ENCODE measurements at places on chromosomes 2 and 18.

GRCh38 chr2:28035163-28035690, 144.7 kb downstream of the BABAM2 start:
- DNase-seq: no peak

DNA sequence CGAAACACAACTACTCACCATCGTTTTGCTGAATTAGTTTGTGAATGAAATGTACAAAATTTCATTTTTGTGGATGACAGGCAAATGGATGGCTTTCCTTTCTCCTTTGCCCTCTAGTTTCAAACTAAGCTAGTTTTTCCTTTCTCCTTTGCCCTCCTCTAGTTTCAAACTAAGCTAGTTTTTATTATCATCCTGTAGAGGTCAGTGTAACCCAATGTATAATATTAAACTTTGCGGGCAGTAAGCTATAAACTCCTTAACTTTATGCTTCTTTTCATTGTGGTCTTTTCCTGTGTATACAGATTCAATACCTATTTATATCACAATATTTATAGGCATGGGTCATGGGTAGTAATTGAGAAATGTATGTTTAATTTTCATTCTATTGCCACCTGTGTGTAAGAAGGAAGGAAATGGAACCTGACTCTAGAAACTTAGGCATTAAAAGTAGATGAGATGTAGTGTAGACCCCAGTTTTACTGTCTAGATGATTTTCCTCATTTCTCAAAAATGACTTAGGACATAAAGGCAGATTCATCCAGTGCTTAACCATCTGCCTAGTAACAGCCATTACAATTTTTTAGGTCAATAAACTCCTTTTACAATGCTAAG, 58.1 kb downstream of the MAP3K19 start:
- no peak for DNase-seq

DNA sequence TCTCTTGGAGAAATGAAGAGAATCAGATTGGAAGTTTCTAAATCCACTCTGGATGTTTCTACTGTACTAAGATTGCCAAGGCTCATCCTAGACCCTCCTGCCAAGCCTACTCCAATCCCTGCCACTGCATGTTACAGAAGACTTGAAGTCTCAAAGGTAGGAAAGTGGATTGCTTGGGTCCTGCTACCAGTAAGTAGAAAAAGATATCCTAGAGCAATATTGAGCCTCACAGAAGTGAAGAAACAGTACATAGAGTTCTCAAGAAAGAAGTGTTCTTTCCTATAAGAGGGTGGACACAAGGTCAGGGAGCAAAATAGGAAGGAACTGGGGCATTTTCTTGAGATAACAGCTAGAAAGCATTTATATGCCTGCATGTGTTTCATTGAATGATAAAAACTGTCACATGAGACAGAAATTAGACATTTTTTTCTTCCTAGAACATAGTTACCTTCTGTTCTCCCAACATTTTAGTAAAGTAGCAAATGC, 232.9 kb downstream of the RBM43 start:
- no peak for DNase-seq

DNA sequence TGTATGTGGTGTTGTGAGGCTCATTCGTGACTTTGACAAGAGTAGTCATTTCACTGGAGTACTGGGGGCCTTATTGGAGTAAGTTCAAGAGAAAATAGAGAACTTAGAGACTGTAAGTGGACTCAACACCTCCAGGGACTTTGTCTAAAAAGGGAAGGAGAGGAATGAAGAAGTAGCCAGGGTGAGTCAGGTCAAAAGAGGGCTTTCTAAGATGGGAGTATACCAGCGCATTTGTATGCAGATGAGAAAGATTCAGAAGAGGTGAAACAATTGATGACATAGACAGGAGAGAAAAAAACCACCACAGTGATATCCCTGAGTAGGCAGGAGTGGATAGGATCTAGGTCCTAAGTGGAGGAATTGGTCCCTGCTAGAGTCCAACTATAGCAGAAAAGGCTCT, 246.8 kb downstream of the IKZF2 start:
- DNase-seq: no peak

GRCh38 chr2:227280895-227281294, 44.2 kb upstream of the MFF start:
- DNase-seq: no peak

- DNase-seq: no peak
These were observed 24.4 kb downstream of the GPR39 start for GRCh38 chr2:132441051-132441450.

DNA sequence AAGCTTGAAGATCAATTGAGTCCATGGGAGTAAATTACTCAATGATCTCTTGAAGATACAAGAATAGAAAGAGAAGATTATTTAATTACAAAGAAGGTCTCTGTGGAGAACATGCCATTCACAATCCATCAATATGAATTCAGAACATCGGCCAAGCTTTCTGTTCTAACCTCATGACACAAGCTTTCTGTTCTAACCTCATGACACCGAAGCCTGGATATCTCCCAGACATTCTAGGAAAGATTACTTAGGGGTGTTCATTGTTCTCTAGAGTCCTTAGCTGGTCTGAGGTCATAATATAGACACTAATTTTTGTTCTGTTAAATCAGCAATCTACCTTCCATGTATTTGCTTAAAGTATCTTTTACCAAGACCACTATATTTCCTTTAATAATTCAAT, 95.5 kb downstream of the RDH14 start:
- DNase-seq: no peak

DNA sequence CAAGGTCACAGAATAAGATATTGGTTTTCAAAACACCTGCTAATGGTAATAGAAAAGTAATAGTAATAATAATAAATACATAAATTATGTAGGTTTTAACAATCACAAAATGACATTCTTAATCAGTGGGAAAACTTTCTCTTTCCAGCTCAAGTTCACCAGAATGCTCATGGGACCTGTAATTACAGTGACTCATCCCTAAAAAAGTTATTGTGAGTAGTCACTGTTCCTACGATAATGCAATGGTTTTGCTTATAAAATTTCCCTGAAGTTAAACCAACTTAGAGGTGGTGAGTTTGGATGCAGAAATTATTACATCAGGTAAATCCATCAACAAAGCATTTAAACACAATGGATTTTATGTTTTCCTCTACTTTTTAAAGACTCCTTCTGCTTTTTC, 502.3 kb downstream of the PID1 start:
- no peak for DNase-seq

DNA sequence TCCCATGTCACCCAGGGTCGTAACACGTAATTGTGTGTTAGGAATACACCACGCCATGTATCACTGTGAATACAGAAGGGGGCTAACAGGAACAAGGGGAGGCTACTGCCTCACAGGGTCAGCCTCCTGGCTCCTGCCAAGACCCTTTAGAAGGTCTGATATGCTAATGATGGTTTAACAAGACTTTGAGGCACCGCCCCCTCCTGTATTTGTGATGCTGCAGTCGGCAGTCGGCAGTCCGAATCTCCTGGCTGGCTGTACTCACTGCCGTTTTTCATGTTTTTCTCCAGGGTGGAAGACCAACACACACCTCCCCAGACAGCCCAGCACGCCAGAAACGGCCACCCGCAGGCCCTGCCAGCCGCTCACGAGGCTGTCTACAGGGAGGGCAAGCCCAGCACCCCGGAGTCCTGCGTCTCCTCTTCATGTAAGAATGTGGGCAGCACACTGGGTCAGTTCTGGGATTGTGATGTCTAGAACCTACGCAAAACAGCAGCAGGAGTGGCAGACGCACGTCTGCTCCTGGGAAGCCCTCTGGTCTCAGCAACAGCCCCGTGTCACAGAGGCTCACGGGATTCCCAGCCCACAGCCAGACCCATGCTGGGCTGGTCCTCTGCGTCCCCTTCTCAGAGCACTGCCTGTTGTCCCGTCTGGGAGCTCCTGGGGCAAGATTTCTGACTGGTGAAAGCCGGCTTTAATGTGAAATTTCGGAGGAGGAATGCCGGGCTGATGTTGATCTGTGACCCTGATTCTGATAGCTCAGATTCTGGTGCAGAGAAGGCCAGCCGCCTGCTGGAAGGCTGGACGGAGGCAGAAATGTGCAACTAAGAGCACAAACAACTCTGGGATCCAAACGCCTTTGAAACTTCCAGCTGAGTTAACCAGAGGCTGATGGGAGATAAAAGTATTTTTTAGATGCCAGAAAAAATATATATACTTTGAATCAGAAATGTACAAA, 39.7 kb upstream of the B3GNT7 start:
- no peak for DNase-seq

GRCh38 chr18:75638776-75639471, 211.4 kb upstream of the SMIM21 start:
- DNase-seq: no peak

DNA sequence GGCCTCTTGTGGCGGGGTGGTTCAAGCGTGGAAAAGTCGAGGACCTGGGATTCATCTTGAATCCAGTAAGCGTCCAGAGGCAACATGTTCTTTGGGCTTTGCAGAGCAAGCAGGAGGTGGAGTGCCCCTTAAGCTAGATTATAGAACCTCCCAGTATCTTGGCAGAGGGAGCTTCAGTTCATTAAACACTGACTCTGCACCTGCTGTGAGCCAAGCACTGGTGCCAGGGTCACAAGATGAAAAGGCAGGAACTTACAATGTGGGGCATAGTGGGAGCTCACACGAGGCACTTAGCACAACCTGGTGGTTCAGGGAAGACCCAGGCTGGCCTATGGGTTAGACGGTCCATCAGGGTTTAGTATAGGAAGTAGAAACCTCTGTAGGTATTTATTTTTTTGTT, 7.4 kb upstream of the FZD5 start:
- no peak for DNase-seq

- DNase-seq: no peak
These were observed 14.8 kb upstream of the BIN1 start for GRCh38 chr2:127121776-127122176.

GRCh38 chr2:149928011-149928410, 340.4 kb upstream of the MMADHC start:
- no peak for DNase-seq

DNA sequence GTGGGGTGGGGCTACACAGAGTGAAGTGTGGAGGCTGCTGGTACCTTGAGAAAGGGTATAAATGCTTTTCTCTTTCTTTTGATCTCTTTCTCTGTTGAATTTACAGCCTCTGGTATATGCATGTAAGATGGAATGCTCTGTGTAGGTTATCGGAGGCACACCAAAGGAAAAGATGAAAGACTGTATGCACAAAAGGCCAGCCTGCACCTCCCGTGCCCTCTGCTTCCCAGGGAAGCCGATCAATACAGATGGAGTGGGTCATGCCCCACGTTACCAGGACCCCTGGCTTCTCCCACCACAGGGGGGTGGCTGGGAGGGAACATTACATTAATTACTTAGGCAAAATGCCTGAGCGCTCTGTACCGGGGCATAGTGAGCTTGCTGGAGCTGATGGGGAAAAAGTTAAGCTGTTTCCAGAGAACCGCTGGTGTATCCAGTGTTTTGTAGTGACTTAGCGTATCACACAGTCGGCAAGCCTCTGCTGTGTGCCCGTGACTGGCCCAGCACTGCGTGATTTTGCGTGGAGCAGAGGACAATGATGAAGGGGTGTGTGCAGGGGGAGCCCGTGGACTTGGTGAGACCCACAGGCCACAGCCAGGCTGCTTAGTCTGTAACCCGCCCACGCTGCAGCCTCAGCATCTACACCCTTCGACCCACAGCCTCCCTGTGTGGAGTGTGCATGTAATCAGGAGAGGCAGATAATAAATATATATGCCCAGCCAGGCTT, 8.0 kb downstream of the ALLC start:
- DNase-seq: no peak

DNA sequence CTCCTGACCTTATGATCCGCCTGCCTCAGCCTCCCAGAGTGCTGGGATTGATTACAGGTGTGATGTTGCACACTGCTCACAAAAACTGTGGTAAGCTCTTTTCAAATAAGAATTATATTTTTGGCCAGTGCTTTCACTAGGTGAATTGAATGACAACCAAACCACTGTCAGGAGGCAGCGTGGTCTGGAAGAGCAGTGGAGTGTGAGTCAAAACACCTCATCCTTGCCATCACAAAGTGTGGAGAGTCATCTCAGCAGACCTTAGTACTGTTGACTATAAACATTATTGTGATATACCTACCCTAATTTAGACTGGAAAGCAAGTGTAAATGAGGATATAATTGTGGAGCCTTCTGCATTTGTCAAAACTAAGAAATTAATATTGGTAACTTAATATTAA, 61.3 kb downstream of the UBE2E3 start:
- DNase-seq: no peak

DNA sequence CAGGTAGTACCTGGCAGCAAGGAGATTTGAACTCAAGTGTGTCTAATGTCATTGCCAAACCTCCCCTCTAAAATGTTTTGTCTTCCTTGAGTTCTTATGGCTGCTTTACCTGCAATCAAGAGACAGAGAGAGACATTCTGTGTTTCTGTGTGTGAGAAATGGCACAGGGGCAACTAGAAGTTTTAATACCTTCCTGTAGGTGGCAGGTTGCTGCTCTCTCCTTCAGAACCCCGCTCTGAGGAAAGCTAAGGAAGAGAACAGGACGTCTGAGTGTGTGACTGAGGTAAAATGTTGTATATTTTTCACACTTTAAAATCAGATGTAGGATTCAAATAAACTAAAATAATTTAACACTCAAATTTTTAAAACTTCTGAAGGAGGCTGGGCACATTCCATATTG, 19.2 kb downstream of the DTNA start:
- no peak for DNase-seq

GRCh38 chr2:74379851-74380789, at the start of gene DCTN1:
TSS of gene DCTN1 (minus strand) at chr2:74380311. CDS start at chr2:74380037, 274 bp downstream.
- no peak for DNase-seq

GRCh38 chr2:20444101-20444992, 2.5 kb upstream of the RHOB start:
- no peak for DNase-seq

DNA sequence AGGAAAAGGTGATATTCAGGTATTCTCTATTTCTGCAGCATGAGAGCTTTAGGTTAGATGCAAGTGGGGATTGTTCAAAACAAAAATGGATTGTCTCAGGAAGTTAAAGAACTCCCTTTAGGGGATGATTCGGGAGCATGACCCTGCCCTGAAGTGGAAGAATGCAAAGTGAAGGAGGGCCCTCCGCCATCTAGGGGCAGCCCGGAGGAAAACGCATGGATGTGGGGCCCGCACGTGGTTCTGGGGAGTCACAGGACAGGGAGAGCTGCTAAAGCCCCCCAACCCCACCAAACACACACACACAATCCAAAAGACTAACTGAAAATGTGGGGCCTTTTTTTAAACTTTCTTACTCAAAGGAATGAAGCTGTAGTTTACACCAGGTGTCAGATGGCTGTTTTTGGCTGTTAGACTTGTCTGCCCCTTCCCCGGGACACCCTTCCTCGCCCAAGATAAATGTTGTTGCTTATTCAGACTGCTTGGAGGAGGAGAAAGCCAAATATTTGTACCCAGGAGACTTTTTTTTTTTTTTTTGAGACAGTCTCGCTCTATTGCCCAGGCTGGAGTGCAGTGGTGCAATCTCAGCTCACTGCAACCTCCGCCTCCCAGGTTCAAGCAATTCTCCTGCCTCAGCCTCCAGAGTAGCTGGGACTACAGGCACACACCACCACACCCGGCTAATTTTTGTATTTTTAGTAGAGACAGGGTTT, 78.8 kb downstream of the HNRNPLL start:
- no peak for DNase-seq

- no peak for DNase-seq
These were observed 151.4 kb downstream of the ETAA1 start for GRCh38 chr2:67548317-67549201.

- DNase-seq: no peak
These were observed 24.2 kb upstream of the SDC1 start for GRCh38 chr2:20249170-20249569.

- DNase-seq: no peak
These were observed 36.1 kb upstream of the TXNDC2 start for GRCh38 chr18:9849407-9850283.

GRCh38 chr2:72515696-72516095, 310.1 kb downstream of the EXOC6B start:
- no peak for DNase-seq
